ENCODE measurements at places on chromosomes 2 and 18.

GRCh38 chr2:75428060-75428459 lies 132.7 kb downstream of the EVA1A start:
- DNase-seq = no peak

GRCh38 chr2:44169155-44169898 lies 652 bp downstream of the PPM1B start:
- peak; percentile 14 for DNase-seq

DNA sequence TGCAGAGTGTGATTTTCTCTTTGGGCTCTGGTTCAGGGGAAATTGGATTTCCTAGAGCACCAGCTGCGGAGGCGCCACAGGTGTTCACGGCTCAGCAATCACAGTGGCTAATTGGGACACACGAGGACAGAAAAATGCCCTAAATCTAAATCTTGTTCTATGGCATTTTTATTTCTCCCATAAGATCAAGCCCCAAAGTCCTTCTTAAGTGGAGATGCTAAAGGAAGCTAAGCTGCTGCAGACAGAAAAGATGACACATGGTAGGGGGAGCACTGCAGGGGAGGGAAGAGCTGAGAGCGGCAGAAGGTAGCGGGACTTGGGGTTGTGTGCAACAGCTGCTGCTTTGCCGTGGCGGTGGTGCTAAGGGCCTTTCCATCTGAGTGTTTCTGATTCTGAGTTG lies 280.6 kb downstream of the MYT1L start:
- DNase-seq = no peak

DNA sequence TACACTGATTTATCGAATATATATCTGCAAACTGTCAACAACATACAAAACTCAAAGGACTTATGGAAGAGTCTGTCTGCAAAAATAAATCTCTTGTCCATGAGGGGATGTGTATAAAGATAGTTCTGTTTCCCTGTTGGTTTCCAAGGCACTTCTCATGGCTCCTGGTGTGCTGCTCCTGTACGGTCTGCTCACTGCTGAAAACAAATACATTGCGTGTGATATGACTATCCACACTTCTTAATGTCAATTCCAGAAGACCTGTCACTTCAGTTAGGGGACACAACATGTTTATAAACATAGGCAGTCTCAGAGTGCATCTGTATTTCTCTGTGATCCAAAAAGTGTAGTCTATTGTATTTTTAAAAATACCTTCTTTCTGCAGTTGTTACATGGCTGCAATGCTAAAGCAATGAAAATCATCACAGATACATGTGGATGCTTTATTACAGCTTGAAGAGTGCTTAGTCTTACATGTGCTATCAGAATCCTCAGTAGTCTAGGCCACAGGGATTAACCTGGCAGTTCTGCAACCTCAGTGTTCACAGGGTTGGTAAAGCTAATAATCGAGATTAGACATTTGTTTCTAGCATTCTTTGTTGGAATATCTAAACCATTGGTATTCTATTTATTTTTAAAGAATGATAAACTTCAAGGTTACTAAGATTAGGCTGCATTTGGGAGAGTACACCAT lies 7.8 kb downstream of the ALKAL2 start:
- no peak for DNase-seq
